Glutamatergic neuron (in vitro differentiated cells): ENCODE measurements at places on chromosomes 12 and 14.

DNA sequence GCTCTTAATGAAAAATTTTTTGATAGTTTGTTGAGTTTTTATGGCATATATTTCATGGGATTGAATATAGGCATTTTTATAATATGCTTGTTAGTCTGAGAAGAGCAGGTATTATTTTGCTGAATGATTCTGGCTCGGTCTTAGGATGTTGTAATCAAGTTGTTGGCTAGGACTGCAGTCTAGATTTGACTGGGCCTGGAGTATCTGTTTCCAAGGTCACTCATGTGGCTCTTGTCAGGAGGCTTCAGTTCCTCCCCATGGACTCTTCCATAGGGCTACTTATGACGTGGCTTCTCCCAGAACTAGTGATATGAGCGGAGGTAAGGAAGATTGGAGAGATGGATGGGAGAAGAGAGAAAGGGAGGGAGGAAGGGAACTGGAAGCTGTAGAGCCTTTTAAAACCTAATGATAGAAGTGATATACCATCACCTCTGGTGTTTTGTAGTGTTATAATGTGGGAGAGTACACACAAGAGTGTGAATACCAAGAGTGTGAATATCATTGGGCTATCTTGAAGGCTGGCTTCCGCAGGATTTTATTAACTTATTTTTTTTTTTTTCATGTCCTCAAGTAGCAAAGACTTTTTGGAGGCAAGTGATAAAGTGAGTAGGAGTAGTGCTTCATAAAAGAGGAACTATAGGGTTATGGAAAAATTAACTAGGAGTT lies 4.4 kb downstream of the MNAT1 start:
- no peak for DNase-seq
- H3K27me3 ChIP-seq: peaks cover 3% of the 10 kb centered on the region
- H3K4me1 ChIP-seq: peaks cover 7% of the 10 kb centered on the region
- no peak overlapping the region for H3K27ac ChIP-seq
- H3K4me3 ChIP-seq: no peak overlapping the region

- H3K27me3 ChIP-seq: peaks cover 3% of the 10 kb centered on the region
- peaks cover 17% of the 10 kb centered on the region for H3K36me3 ChIP-seq
- H3K4me1 ChIP-seq: peaks cover 19% of the 10 kb centered on the region
- no peak overlapping the region for H3K27ac ChIP-seq
- no peak overlapping the region for H3K4me3 ChIP-seq
Observed at GRCh38 chr14:85622106-85622505, 92.2 kb downstream of the FLRT2 start.

DNA sequence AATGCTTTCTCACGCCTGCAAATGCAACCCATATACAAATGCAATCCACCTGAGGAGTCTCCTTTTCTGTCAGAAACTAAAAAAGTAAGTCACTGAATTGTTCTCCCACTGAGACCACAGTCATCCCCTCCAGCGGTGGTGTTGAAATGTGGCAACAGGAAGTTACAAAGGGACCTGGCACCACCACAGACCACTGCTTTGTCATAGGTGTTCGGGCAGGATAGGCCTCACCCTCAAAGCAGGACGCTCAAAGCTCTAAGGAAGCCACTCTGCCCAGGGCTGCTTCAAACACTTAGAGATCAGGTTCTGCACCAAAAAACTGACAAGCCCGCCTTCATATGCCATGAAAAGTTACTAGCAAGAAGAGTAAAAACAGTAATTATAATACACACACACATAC lies 11.3 kb downstream of the PHLDA1 start:
- no peak overlapping the region for H3K4me3 ChIP-seq
- H3K27ac ChIP-seq: no peak overlapping the region
- H3K36me3 ChIP-seq: peaks cover 4% of the 10 kb centered on the region
- H3K4me1 ChIP-seq: peaks cover 6% of the 10 kb centered on the region

- peaks cover 23% of the 10 kb centered on the region for H3K4me1 ChIP-seq
- no peaks in the 10 kb centered on the region for H3K36me3 ChIP-seq
- DNase-seq: no peak
- peak overlapping the region; percentile 98 for H3K4me3 ChIP-seq
- H3K27me3 ChIP-seq: peaks cover 2% of the 10 kb centered on the region
Observed at GRCh38 chr12:109097140-109097434, 310 bp upstream of the UNG start.

GRCh38 chr14:75711105-75711795 lies 50.2 kb downstream of the TTLL5 start:
- no peaks in the 10 kb centered on the region for H3K36me3 ChIP-seq
- no peaks in the 10 kb centered on the region for H3K27me3 ChIP-seq
- peak; percentile 39 for DNase-seq
- H3K27ac ChIP-seq: no peak overlapping the region
- no peak overlapping the region for H3K4me3 ChIP-seq
- H3K4me1 ChIP-seq: no peaks in the 10 kb centered on the region
